ENCODE measurements at places on chromosomes 2 and 18.
A peak's percentile ranks its signal among the peaks of the same experiment; 100 is the strongest.

- DNase-seq: no peak
These were observed 56.5 kb downstream of the SEPTIN10 start for GRCh38 chr2:109557309-109557708.

DNA sequence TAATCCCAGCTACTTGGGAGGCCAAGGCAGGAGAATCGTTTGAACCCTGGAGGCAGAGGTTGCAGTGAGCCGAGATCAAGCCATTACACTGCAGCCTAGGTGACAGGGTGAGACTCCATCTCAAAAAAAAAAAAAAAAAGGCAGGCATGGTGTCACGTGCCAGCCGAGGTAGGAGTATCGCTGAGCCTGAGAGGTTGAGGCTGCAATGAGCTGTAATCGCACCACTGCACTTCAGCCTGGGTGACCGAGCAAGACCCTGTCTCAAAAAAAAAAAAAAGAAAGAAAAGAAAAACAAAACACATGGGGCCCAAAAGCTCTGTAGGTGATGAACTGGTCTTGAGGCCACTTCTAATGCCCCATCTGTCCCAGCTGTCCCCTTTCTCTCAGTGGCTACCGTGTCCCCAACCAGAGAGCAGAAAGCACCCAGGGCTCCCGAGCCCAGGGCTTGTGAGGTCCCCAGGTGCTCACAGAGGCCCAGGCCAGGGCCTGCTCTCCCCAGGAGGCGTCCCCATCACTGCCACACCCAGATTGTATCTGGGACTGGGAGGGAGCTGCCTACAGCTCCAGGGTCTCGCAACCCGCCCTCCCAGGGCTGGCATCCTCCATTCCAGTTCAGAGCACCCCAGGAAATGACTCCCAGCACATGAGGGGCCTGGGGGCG, 8.5 kb downstream of the KLHL30 start:
- no peak for DNase-seq

GRCh38 chr2:215485032-215485431, 49.2 kb upstream of the FN1 start:
- DNase-seq: no peak

DNA sequence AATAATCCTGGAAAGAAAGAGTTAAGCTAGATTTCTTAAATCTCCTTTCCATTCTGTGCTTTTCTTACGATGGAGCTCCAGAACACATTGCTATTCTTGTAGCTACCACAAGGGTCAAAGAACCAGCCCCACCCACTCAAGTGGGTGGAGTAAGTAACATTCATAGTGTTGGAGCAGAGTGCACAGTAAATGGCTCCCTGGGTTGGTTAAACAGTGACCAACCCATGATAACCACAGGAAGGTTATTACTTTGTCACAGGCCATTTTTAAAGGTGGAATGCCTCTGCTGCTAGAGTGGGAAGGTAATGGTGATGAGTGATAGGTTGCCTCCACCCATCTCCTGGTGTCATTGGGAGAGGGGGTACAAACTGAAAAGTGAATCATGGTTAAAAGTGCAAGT, 13.9 kb downstream of the ARPC2 start:
- DNase-seq: no peak

DNA sequence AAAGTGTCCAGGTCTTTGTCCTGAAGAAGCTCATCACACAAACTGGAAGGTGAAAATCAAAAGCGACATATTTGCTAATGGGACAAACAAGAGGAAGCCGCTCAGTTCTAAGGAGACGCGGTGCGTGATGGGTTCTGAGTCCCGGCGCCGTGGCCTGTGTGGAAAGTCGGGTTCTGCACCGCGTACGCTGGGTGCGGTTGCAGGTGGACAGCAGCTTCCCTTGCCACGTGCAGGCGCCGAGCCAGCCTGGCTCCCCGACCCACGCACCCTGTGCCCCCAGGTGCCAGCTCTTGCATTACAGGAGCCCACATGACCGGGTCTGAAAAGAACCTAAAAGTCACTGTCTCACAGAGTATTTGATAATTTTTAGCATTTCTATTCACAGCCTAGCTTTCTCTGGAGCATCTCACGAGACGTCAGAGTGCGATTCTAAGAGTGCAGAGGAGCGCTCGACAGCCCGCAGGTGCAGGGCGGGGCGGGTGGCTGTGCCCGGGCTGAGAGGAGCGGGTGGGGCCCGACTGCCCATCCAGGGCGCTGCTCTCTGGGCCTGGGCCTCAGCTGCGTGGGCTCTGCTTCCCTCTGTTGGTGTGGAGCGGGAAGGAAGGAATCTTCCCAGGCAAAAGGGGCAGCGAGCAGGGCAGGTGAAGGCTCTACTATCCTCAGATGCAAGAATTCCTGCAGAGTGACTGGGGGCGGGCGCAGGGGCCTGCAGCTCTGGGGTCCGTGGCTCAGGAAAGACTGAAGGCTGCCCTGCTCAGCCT, 39.4 kb downstream of the MYT1L start:
- peak; percentile 29 for DNase-seq

DNA sequence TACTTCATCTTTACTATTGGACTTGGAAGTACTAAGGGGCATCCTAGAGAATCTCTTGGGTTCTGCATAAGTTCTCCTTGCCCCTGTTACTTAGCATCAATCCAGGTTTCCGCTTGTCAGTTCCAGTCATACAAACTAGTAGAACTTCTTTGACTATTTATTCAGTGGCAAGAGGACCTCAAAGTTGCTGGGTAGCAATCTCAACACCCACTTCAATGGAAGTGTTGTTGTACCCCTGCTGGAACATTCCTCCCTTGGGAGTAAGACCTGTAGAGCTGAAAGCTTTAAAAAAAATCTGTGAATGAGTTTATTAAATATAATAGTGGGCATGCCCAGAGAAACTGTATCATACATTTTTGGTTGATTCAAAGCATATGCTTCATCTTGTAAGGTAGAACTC, 27.0 kb downstream of the BIRC6 start:
- DNase-seq: no peak

- DNase-seq: no peak
These were observed 216.6 kb downstream of the RTP5 start for GRCh38 chr2:242085941-242086621.

- DNase-seq: no peak
These were observed 53.6 kb downstream of the STRN start for GRCh38 chr2:36912695-36913094.

DNA sequence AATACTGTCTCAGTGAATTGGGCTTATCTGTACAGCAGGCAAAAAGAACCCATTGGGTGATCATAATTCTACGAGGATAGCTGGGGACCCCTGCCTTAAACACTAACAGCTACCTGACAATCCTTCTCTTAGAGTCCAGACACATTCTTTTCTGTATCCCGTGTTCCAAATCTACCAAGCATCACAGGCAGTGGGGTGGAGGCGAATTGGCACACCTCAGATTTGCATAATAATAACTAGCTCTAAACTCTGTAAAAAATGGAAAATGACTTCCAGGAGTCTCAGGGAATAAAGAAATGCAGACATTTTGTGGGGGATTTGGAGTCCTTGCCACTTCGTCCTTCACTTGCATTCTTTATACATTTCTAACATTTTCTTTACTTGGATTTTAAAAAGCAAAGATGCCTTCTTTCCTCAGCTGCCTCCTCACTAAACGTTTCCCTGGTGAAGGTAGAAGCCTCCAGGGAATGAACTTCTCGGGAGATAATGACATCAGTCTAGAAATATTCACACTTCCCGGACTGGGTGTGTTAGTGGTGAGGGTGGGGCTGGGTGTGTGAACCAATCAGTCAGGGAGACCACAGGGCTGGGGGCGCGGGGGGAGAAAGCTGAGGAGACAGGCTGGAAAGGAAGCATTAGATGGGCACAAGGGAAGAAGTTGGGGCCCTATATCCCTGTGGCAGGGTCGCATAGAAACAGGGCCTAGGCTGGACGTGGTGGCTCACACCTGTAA, 59.1 kb upstream of the BOD1L2 start:
- no peak for DNase-seq

- no peak for DNase-seq
These were observed 396.4 kb upstream of the LRRTM1 start for GRCh38 chr2:80700961-80701360.

Data from NCI-H1694 treated with DMSO at 0.1 percent for 48 hours (cell line).